Kidney (tissue), 22 donors: ENCODE measurements at places on chromosomes 13 and 19. TPM values are rescaled to one million over a fixed set of nuclear protein-coding genes. Genes with fewer than 3 reads are reported as not detected.

Gene GRIN3B
- 0.15 TPM for polyA plus RNA-seq

DNA sequence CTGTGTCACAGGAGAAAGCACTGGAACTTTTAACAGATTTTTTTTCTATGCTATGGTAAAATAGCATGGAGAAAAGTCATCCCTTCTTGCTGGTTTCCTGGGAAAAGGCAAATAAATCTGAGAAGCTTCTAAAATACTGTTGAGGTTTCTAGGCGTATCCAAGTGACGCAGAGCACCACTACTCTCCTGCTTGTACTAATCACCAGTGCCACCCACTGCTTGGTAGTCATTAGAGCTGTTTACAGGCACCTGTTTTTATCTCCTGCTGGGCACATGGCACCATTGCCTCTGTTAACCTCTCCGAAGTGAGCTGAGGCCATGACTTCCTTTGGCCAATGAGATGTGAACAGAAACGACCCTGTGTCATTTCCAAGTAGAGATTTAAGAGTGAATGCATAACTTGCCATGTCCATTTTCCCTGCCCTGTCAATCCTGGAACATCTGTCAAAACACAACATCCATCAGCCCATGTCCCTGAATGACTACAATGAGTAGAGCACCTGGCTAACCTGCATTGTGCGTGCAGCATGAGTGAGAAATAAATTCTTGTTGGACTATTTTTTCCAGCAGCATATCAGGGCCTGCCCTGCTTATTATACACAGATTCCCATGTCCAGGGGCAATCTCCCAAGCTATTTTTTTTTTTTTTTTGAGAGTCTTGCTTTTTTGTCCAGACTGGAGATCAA, 17.3 kb upstream of the OXGR1 start:
- H3K4me3 ChIP-seq = no peak overlapping the region
- H3K4me1 ChIP-seq = no peaks in the 10 kb centered on the region
- H3K27me3 ChIP-seq = no peaks in the 10 kb centered on the region
- DNase-seq = no peak

GRCh38 chr19:55695511-55696290, 20.7 kb downstream of the EPN1 start:
- H3K4me3 ChIP-seq = no peak overlapping the region
- DNase-seq = no peak
- H3K4me1 ChIP-seq = peaks cover 3% of the 10 kb centered on the region
- H3K27ac ChIP-seq = no peak overlapping the region
- H3K36me3 ChIP-seq = peaks cover 40% of the 10 kb centered on the region

GRCh38 chr13:107767119-107767518, 448.2 kb downstream of the LIG4 start:
- peak; percentile 39 for DNase-seq
- no peak overlapping the region for H3K27ac ChIP-seq
- no peaks in the 10 kb centered on the region for H3K27me3 ChIP-seq
- H3K4me3 ChIP-seq = no peak overlapping the region
- no peaks in the 10 kb centered on the region for H3K4me1 ChIP-seq

Gene ZNF649
- polyA plus RNA-seq = 4.9 TPM

DNA sequence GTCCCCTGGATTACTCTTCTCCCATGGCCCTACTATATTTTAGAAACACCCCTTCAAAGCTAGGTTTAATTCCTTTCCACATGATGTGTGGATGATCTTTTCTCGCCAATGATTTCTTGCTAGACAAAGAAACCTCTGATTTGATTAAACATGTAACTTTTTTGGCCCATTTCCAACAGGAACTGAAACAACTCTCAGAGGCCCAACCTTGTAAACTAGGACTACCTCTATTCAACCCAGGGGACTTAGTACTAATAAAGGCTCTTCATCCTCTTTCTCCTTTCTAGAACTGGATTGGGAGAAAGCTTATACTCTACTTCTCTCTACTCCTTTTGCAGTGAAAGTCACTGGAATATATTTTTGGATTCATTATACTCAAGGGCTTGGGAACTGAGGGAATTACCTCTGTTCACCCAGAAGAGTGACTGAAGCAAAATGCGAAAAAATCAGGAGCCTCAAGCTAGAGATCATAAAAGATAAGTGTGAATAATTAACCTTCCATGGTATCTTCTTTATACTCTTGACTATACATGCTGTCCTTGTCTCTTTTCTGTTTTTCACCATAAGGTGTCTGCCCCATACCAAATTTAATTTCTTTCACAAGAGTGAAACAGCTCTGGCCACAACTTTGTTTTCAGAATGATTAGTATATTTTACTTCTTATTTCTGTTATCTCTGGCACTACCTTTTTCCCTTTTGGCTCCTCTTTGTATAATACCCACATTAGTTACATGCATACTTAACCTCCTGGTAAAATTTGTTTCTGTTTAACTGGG, 977.6 kb downstream of the SLITRK5 start:
- no peak for DNase-seq
- no peaks in the 10 kb centered on the region for H3K4me1 ChIP-seq
- no peak overlapping the region for H3K4me3 ChIP-seq
- no peaks in the 10 kb centered on the region for H3K27me3 ChIP-seq
- no peaks in the 10 kb centered on the region for H3K36me3 ChIP-seq

DNA sequence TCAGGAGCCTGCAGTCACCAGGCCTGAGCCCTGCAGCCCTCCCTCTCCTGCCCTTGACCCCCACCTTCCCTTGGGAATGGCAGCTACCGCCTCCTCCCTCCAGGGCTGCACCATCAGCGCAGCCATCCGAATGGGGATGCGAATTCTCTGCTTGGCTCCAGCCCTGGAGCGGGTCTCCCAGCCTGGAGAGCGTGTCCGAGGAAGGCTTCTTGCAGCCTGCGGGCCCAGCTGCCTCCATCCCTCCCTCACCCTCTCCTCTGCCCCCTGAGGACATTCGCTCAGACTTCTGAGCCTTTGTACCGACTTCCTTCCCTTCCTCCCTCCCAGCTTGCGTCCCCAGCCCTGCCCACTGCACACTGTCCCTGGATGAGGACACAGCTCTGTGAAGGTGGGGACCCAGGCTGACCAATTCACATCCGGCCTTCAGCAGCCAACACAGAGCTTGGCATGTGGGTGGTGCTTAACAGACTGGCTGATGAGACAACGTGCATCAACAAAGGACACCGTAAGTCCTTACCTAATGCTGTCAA, 6.0 kb upstream of the NKPD1 start:
- H3K4me1 ChIP-seq = peaks cover 7% of the 10 kb centered on the region
- H3K4me3 ChIP-seq = no peak overlapping the region
- H3K36me3 ChIP-seq = no peaks in the 10 kb centered on the region
- no peak overlapping the region for H3K27ac ChIP-seq
- H3K27me3 ChIP-seq = no peaks in the 10 kb centered on the region

Gene IL11
- 0.37 TPM for polyA plus RNA-seq

DNA sequence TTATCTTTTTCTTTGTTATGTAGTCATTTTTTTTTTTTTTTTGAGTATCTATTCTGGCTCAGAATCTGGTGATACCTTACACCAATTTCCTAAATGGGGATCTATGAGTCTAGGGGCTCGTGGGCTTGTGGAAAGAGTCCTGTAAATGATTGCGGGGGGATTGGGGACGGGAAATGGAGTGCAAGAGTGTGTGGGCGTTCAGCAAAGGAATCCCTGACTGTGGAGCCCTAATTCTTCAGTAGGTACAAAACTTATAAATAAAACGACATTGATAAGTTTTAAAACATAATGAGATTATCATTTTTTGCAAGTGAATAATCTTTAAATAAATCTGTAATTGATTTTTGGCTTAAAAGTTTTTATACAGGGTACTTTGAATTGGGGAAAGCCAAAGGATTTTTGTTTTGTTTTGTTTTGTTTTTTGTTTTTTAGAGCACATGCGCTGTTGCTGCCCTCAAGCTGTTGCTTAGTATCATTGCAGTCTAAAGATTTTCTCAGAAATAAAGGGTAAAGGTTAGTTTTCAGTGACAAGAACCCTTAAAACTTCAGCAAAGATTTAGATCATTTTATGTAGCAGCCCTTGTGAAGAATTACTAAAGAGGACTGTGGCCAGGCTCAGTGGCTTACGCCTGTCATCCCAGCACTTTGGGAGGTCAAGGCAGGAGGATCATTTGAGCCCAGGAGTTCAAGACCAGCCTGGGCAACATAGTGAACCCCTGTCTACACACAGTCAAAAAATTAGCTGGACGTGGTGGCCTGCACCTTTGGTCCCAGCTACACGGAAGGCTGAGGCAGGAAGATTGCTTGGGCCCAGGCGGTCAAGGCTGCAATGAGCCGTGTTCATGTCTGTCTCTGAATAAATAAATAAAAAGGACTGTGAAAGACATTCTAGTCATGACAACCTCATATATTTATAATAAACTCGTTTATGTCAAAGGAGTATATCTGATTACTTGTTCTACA, 1.7 kb downstream of the ERCC5 start:
- DNase-seq = no peak
- H3K4me1 ChIP-seq = peaks cover 7% of the 10 kb centered on the region
- no peaks in the 10 kb centered on the region for H3K36me3 ChIP-seq
- H3K27me3 ChIP-seq = no peaks in the 10 kb centered on the region

GRCh38 chr19:3658004-3658869, 31.6 kb upstream of the CACTIN start:
- no peaks in the 10 kb centered on the region for H3K4me1 ChIP-seq
- peaks cover 2% of the 10 kb centered on the region for H3K36me3 ChIP-seq
- no peak overlapping the region for H3K27ac ChIP-seq
- DNase-seq = no peak
- no peaks in the 10 kb centered on the region for H3K27me3 ChIP-seq

Gene SSC5D
- 2.2 TPM for polyA plus RNA-seq

Gene POSTN
- polyA plus RNA-seq = 49.7 TPM

- no peaks in the 10 kb centered on the region for H3K4me1 ChIP-seq
- DNase-seq = no peak
- no peak overlapping the region for H3K27ac ChIP-seq
- no peak overlapping the region for H3K4me3 ChIP-seq
Observed at GRCh38 chr13:104008075-104008474, 941.9 kb upstream of the SLC10A2 start.

DNA sequence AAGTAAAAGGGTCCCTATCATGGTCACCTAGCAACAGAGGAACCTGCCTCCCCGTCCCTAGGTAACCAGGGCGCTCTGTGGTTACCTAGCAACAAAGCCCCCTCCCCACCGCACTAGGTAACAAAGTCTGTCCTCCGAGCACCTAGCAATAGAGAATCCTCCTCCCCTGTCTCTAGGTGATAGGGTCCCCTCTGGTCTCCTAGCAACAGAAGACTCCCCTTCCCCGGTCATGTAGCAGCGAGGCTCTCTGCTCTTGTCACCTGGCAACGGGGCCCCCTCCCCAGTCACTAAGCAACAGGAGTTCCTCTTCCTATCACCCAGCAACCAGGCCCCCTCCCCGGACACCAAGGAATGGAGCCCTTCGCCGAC, 307 bp downstream of the JOSD2 start:
- peak overlapping the region; percentile 75 for H3K4me3 ChIP-seq
- peaks cover 9% of the 10 kb centered on the region for H3K4me1 ChIP-seq
- H3K27me3 ChIP-seq = no peaks in the 10 kb centered on the region
- DNase-seq = no peak
- H3K27ac ChIP-seq = no peak overlapping the region
- no peaks in the 10 kb centered on the region for H3K36me3 ChIP-seq

Gene LGALS14
- polyA plus RNA-seq = not detected

DNA sequence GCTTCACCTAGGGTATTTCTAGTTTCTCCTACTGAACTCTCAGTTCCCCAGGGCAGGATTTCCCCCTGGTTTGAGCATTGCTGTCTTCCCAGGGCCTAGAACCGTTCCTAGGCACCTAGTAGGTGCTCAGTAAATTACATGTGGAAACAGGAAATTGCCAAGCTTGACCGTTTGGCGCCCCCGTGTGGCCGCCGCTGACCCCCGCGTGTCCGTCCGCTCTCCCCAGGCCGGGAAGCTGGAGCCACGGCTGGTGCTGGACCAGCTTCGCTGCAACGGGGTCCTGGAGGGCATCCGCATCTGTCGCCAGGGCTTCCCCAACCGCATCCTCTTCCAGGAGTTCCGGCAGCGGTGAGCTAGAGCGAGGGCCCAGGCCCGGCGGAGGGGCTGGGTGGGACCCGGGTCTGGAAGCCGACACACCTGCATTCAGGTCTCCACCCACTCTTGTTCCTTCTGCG, 55.5 kb downstream of the MYH14 start:
- no peak for DNase-seq
- H3K36me3 ChIP-seq = peaks cover 5% of the 10 kb centered on the region

- H3K36me3 ChIP-seq = no peaks in the 10 kb centered on the region
- no peak for DNase-seq
- no peaks in the 10 kb centered on the region for H3K4me1 ChIP-seq
- no peaks in the 10 kb centered on the region for H3K27me3 ChIP-seq
Observed at GRCh38 chr19:7113233-7113632, 43.7 kb downstream of the ZNF557 start.

- no peaks in the 10 kb centered on the region for H3K4me1 ChIP-seq
- peaks cover 60% of the 10 kb centered on the region for H3K36me3 ChIP-seq
- H3K4me3 ChIP-seq = no peak overlapping the region
- DNase-seq = no peak
- no peak overlapping the region for H3K27ac ChIP-seq
- no peaks in the 10 kb centered on the region for H3K27me3 ChIP-seq
Observed at GRCh38 chr13:114264886-114265611, 16.4 kb upstream of the UPF3A start.

DNA sequence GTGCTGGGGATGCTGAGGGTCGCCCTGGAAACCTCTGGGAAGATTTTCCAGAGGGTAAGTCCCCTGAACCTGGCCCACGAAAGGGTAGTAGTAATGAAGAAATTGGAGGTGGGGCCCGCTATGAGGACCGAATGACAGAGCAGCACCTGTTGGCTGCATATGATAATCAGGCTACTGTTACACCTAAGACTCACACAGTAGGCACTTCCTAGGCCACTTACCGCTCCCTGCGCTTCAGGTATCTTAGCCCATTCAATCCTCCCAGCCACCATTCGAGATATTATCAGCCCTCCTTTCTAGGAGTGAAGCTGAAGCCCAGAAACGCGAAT, 4.3 kb upstream of the LRFN3 start:
- no peak overlapping the region for H3K27ac ChIP-seq
- H3K27me3 ChIP-seq = no peaks in the 10 kb centered on the region
- no peak overlapping the region for H3K4me3 ChIP-seq

DNA sequence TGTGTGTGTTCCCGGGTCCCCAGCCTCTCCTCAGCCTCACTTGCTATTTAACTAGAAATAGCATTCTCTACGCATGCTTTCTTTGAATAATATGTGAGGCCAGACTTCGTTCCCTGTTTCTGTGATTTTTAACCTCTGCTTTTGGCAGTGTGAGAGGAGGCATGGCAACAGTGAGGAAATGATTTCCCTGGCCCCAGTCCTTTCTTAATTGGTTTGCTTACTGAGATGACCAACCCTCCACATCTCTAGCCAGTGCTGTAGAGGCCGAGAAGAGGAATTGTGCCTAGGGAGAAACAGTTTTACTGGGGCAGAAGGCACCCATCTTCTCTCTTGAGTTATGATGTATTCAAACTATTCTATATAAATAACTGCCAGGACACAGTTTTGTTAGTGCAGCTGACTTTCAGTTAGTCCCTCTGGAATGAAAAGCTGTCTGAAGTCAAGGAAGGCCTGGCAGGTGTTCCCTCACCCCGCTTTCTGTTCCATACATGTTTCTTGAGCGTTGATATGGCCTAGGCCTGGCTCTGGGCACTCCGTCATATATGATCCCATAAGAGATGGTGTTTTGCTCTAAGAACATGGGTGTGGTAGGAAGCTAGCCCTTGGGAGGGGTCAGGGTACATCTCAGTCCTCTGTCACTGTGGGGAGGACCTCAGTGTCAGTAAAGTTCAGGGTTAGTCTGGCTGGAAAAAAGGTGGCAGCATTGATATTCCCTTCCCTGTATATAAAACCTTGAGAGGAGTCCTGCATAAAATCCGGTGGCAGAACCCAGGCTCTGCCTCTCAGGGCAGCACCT, 73.7 kb upstream of the NPAS1 start:
- peak overlapping the region; percentile 91 for H3K27ac ChIP-seq
- no peak overlapping the region for H3K4me3 ChIP-seq
- H3K27me3 ChIP-seq = no peaks in the 10 kb centered on the region
- DNase-seq = no peak
- peaks cover 62% of the 10 kb centered on the region for H3K4me1 ChIP-seq
- H3K36me3 ChIP-seq = no peaks in the 10 kb centered on the region

Gene POU4F1
- polyA plus RNA-seq = not detected
